ENCODE measurements at places on chromosomes 7 and 10.

DNA sequence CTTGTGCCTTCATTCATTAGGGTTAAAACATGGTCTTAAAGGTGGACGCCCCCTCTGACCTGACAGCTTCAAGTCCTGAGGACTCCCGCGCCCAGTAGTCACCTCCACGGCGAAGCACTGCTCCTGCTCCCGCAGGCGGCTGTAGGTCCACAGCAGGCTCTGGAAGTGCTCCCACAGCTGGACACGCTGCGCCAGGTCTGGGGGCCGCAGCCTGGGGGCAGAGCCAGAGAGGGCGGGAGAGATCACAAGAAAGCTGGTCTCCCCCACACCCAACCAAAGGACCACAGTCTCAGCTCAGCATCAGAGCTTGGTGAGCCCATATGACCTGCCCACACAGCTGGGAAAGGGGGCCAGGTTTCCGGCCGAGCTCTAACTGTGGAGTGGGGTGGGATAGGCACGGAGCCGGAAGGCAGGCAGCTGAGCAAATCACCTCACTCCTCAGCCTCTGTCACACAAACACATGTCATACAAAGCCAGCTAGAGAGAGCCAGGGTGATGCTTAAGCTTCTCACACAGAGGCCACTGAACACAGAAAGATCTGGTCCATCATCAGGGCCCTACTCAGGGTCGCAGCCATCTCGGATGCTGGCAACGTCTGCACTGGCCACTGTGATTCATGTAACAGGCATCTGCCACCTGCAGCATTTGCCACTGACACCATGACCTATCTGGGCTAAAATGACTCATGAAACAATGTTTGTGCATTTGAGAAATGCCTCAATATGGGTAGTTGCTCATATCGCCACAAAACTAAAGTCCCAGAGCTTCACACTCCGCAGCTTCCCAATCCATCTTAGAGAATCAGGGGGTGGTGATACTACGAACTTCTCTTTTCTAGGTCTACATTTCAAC lies 12.6 kb downstream of the HPS1 start:
- DNase-seq, result no peak

DNA sequence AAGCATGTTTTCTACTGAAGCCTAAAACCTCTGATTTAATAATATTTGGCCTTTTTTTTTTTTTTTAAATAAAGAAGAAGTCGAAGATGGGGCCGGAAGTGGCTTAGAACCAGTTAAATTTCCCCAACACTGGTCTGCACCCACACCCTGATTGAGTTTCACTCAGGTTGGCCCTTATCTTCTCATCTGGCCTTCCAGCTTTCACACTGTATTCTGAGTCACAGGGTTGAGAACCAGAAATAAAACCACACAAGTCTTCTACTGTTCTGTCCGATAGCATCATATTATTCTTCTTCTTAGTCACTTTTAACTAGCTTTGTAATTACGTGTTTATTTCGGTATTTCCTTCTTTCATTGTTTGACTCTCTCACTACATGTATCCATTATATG lies 9.9 kb downstream of the ZNF365 start:
- DNase-seq, result peak; percentile 83

DNA sequence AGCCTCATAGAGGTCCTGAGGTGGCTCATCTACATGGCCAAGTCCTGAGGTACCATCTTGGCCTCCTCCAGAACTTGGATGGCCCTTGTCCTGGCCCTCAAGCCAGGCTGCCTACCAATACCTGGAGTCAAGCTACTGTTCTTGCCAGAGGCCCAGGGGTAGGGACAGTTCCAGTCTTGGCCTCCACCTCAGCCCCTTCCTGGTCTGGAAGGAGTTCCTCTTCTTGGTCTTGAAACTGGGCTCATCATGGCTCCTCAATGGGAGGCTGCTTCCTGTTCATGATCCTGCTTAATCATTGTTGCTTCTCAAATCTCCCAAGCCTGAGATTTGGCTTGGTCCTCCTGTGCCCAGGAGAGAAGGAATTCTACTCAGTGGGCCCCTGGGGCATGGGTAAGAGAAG lies 3.9 kb downstream of the HPS6 start:
- DNase-seq, result no peak

GRCh38 chr7:28192786-28193585 lies 12.4 kb upstream of the JAZF1 start:
- DNase-seq, result no peak

DNA sequence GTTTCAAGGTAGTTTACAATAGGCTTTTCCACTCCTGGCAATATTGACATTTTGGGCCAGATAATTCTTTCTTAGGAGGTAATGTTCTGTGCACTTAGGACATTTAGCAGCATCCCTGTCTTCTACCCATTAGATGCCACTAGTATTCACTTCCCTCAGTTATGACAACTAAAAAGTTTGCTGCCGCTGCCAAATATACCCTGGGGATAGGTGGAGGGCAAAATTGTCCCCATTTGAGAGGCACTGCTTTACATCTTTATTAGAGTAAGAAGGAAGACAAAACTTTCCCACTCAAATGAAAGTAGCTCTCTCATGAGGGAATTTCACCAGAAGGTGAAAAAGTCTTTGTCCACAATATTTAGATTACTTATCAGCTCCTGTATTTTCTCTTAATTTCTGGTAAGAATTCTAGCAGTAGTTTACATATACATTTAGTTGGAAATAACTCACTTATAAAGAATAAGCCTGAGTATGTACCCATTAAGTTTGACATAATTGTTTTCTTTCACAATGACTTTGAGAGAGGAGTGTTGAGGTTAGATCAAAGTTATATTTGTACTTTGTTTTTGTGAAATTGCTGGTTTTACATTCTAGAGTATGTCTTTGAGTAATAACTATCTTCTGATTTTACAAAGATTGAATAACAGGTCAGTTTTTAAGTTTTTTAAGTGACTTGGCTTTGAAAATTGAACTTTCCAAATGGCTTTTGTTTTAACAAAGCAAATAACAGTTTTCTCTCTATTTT lies 46.0 kb downstream of the HELLS start:
- no peak for DNase-seq

- DNase-seq, result no peak
Measured at GRCh38 chr7:116548506-116548905, 23.7 kb downstream of the CAV1 start.

GRCh38 chr10:35216303-35216905 lies 89.8 kb downstream of the CREM start:
- DNase-seq, result no peak

GRCh38 chr10:35470248-35470924 lies 134.1 kb downstream of the CCNY start:
- DNase-seq, result no peak

- no peak for DNase-seq
Measured at GRCh38 chr7:46153951-46154787, 233.1 kb upstream of the IGFBP3 start.

GRCh38 chr7:119436882-119437281 lies 836.1 kb upstream of the KCND2 start:
- DNase-seq, result no peak

GRCh38 chr10:125514206-125515162 lies 168.5 kb downstream of the TEX36 start:
- DNase-seq, result peak; percentile 6

DNA sequence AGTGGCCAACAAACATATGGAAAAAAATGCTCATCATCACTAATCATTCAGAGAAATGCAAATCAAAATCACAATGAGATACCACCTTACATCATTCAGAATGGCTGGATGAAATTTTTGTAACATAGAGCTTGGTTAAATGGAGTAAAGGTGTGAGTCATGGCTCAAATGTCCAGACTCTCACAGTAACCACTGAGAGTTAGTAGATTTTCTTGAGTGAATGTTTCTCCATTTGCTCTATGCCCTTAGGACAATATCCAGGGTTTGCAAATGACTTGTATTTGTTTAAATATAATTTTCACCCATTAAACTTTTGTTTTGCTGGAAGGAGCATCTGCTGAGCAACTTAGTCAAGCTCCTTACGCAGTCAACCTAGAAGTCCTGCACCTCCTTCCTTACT lies 967.2 kb downstream of the XPNPEP1 start:
- DNase-seq, result no peak

- no peak for DNase-seq
Measured at GRCh38 chr7:29084832-29085231, 61.5 kb downstream of the CPVL start.

DNA sequence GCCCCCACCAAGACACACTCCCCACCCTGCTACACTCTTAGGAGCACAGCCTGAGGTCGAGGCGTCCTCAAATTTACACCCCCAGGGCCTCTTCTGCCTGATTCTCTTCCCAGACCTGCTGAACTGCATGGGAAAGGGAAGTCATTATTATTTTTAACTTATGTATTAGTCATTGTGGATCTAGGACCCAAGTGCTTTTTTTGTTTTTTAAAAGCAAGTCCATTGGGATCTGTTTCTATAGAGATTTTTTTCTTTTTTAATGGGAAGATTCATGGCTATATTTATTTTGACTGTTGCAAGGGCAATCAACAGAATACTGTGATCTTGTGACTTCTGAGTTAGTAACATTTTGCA lies 203.8 kb downstream of the ZMYND11 start:
- no peak for DNase-seq

GRCh38 chr7:88331322-88331721 lies 24.6 kb upstream of the STEAP4 start:
- DNase-seq, result no peak

DNA sequence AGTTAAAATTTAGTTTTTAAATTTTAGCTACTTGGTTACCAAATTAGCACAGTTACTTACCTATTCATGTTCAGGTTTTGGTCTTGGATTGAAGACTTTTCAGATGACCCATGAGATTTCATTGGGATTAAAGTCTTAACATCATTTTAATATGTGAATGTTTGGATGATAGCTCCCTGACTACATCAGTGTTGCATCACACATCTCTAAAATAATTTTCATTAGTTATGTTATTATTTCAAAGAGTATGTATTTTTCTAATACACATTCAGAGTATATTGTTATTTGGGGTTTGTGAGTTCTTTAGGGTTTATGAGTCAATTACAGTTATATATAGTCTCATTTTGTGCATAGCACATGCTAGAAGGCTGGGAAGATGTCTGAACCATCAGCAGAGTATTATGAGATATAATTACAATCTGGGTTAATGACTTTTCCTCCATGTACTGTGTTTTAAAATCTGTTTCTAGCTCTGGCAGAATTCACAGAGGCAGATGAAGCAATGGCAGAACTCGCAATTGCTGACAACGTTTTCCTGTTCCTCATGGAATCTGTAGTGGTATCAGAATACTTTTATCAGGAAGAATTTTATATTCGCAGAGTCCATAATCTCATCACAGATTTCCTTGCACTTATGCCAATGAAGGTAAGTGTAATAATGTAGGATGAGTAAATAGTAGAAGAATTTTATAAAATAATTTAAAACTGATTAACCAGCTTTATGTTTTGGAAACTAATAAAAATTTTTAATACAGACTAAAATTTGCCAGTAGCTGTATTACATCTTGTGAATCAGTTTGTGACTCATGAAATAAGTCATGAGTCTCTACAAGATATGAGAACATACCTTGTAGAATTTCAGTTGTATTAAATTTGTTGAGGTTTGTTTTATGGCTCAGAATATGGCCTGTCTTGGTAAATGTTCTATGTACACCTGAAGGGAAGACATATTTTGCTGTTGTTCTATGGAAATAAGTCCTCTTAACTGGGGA lies 26.9 kb downstream of the NUP205 start:
- no peak for DNase-seq

DNA sequence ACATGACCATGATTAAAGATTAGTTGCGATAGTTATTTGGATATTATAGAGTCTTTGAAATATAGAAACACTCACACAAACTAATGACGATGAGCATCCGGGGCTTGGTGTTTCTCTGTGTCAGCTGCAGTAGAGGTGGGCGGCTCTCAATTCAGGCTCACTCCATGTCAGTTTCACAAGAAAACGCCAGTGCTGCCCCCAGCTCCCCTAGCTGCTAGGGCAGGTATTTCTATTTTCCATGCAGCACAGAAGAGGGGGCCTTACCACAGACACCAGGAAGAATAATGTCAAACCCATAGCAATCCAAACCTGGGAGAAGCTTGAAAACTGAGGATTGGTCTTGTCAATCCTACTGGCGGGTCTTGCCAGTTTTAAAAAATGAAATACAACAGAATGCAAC lies 197.1 kb downstream of the PHTF2 start:
- no peak for DNase-seq

DNA sequence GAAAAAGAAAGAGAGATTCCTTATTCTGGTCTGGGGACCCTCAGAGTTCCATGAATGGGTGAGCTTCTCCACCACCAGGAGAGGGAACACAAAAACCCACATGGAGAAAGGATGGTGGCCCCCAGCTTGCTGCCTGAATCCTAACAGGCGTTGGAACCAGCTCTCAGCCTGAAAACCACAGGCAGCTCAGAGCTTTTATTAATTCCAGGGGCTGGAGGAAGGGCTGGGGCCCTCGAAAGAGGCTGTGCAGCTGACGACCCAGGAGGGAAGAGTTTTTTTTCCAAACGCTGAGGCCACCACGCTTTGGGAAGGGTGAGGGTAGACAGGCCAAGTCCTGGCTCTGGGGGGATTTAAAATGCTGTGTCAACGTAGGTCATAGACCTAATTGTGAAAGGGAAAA lies 10.8 kb upstream of the ELN start:
- no peak for DNase-seq

DNA sequence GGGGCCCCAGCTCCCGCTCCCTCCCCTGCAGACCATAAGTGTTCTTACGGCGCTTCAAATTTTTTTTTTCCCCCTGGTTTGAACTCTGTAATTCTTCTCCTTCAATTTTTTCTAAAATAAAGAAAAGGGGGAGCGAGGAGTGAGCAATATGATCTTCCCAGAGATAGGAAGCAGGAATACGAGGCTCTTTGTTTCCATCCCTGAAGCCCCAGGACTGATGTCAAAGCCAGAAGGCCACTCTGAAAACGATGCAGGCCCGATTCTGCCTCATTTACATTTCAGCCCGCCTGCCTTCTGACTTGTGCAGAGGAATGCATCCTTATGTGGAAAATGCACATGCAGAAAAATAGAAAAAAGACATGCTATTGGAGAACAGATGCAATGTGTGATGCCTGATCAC lies 401.5 kb upstream of the MKI67 start:
- DNase-seq, result no peak

DNA sequence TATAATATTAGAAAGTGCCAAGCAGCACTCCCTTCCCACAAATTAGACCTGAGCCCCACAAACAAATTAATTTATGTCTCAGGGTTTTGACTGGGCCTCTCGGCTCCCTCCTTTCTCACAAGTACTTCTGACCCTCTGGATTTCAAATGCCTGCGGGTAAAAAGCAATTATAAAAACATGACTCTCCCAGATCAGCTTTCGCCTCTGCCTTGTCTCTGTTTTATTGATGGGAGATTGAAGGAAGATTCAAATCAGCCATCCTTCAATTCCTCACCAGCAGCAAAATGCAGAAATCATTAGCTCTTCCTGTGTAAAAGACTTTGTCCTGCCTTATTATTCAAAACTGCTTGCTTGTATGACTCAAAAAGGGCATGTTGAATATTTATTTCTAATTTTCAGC lies 453.7 kb upstream of the MKI67 start:
- no peak for DNase-seq

DNA sequence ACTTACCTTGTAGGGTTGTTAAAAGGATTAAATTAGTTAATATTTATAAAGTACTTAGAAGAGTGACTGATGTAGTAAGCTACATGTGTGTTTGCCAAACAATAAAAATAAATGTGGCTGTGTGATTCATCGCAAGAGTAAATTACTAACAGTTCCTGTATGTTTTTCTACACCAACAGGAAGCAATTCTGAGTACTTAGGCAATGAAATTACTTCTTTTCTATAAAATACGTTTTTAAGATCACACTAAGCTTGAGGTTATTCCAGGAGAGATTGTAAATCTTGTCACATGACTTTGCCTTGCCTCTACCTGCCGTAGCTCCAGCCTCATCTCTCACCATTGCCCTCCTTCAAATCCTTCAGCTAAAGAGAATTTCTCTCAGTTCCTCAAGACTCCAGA lies 18.1 kb upstream of the GSTK1 start:
- DNase-seq, result no peak

- DNase-seq, result no peak
Measured at GRCh38 chr7:37216156-37216852, 232.4 kb downstream of the ELMO1 start.

All from CD4-positive, alpha-beta T cell treated with Interleukin-10 for 1 hour (primary cell).